ENCODE measurements at places on chromosomes 4 and X.

DNA sequence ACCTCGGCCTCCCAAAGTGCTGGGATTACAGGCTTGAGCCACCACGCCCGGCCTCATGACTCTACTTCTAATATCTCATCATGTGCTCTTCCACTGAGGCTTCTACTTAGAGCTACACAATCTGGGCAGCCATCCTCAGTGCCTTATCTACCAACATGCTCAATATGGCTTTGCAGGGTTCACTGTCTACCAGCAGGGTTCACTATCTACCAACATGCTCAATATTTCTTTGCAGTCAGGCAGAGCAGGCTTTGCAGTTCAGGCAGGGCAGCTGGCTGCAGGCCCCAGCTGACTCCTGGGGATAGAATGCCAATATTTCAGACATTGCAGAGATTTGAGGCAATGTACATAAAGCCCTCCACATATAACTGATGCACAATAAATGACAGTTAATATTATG, 47.5 kb downstream of the PKD2 start:
- peak; percentile 9 for DNase-seq

GRCh38 chrX:154506483-154507332, 9.3 kb downstream of the FAM3A start:
- no peak for DNase-seq

DNA sequence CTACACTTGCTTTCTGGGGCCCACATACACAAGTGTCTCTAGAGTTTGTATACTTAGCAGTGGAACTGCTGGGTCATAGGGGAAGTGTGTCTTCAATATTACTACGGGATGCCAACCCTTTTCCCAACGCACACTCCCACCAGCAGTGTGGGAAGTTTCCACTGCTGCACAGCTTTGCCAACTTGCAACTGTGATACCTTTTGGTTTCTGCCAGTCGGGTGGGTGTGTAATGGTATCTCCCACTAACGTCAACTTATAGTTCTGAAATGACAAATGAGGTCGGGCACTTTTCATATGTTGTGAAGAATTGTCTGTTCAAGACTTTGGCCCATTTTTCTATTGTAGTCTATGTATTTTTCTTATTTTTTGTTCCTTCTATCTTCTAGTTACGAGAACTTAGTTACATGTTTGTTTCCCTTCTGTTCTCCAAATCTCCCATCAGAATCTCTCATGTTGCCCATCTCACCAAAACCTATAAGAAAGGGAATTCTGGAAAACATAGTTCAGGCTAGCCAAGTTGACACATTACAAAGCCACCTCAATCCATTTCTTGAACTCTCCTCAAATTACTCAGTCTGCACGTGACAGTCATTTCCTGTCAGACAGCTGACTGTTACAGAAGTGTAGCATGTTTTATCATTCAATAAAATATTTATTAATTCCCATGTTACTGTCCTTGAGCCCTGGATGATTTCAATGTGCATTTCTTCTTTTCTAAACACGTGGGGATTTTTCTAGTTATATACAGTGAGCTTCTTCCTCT, 30.7 kb downstream of the PNMA6E start:
- no peak for DNase-seq

GRCh38 chr4:87179751-87180150, 40.7 kb downstream of the KLHL8 start:
- no peak for DNase-seq

DNA sequence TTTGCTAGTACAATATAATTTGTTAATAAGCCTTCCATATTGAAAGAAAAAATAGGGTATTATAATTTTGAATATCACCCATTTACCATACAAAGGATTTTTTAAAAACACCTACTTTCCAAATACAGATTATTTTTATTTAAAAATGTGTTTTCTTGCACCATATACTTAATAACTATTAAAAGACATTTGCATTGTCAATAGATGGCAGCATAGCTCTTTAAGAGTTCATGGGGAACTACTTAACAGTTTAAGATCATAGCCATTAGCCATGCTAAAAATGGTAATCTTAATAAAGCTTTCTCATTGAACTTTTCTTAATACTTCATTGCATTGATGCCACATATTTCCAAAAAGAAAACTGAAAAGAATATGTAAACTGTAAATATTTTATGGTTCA, 1995.9 kb downstream of the C4orf33 start:
- peak; percentile 72 for DNase-seq

- DNase-seq: no peak
Observed at GRCh38 chrX:54564936-54565335, 34.9 kb downstream of the GNL3L start.

DNA sequence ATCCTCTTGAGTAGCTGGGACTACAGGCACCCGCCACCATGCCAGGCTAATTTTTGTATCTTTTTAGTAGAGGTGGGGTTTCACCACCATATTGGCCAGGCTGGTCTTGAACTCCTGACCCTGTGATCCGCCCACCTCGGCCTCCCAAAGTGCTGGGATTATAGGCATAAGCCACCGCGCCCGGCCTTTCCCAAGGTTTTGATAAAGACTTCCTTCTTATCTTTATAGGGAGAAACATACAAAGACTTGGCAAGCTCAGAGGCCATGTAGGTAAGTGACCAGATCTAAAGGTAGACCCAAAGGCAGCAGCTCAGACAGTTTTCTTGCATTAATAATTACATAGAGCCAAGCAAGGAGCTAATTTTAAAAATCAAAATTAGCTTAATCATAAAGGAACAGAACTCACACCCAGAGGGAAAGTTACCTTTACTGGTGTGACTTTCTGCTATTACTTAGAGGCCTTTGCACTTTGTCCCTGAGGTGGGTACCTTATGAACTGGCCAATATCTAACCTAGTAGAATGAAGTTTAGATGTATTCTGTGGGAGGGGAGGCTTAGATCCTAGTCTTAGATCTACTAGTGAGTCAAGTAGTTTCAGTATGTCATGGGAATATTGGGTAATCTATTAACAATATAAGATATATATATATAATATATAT, 67.3 kb downstream of the HPGD start:
- no peak for DNase-seq

DNA sequence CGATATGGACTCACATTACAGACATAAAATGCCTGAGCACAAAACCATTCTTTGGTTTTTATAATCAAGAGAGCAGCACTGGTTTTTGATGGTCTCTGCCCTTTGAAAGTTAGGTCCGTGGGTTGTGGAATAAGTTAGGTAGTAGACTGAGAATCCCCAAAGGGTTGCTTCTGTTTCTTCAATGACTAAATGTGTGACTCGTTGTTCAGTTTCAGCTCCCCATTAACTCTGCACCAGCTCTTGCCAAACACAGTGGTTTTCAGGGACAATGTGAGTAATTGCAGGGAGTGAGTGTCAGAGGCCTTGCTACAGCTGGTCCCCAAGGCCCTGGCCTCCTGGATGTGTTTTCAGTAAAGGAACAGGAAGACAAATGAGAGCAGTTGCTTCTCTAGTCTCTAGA, 24.8 kb downstream of the SMIM20 start:
- peak; percentile 47 for DNase-seq

GRCh38 chrX:98398542-98398941, 1514.8 kb downstream of the RPA4 start:
- DNase-seq: no peak

GRCh38 chr4:163486321-163486720, 8.2 kb upstream of the TMA16 start:
- no peak for DNase-seq

Measured in eye (tissue), 1 donor.